ENCODE measurements at places on chromosomes 3 and 15. TPM values are rescaled to one million over a fixed set of nuclear protein-coding genes. Genes with fewer than 3 reads are reported as not detected.
A peak's percentile ranks its signal among the peaks of the same experiment; 100 is the strongest.

The SCN11A gene
- total RNA-seq, result not detected

The CFAP161 gene
- not detected for total RNA-seq

The SCAANT1 gene
- total RNA-seq, result not detected

The DUOX2 gene
- not detected for total RNA-seq

The TEX55 gene
- total RNA-seq, result not detected

The ACP3 gene
- 5.6 TPM for total RNA-seq

DNA sequence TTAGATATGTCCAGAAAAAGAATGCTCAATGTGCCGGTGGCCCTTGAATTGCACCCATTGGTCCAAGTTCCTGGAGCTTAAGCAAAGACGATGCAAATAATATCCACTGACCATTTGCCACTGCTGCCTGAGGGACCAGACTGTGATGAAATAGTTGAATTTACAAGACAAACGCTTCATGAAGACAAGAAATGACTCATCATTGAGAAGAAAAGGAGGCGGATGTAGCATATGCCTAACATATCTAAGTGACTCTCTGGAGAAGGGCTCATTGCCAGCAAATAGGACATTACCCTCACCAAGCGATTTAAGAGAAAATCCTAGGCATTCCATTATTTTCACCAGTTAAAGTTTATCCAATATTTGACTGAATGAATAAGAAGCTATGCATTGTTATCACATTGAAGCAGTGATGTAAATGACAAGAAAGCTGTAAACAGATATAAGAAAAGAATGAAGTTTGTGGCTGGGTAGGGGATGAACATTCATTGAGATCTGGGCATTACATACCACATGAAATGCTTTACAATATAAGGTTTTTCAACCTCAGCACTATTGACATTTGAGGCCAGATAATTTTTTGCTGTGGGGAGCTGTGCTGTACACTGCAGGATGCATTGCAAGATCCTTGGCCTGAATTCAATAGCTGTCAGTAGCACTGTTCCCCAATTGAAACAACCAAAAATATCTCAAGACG lies 48.9 kb upstream of the CPNE4 start:
- no peak overlapping the region for H3K4me3 ChIP-seq
- H3K27me3 ChIP-seq, result no peaks in the 10 kb centered on the region
- H3K36me3 ChIP-seq, result no peaks in the 10 kb centered on the region
- H3K27ac ChIP-seq, result no peak overlapping the region
- DNase-seq, result no peak

DNA sequence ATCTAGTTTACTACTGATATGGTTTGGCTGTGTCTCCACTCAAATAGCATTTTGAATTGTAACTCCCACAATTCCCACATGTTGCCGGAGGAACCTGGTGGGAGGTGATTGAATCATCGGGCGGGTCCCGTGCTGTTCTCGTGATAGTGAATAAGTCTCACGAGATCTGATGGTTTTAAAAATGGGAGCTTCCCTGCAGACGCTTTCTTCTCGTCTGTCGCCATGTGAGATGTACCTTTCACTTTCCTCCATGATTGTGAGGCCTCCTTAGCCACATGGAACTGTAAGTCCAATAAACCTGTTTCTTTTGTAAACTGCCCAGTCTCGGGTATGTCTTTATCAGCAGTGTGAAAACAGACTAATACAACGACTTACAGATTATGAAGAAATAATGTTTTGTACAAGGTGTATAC lies 35.6 kb upstream of the PYDC2 start:
- DNase-seq, result no peak
- H3K36me3 ChIP-seq, result no peaks in the 10 kb centered on the region
- no peaks in the 10 kb centered on the region for H3K4me1 ChIP-seq
- H3K27me3 ChIP-seq, result no peaks in the 10 kb centered on the region
- no peak overlapping the region for H3K4me3 ChIP-seq

DNA sequence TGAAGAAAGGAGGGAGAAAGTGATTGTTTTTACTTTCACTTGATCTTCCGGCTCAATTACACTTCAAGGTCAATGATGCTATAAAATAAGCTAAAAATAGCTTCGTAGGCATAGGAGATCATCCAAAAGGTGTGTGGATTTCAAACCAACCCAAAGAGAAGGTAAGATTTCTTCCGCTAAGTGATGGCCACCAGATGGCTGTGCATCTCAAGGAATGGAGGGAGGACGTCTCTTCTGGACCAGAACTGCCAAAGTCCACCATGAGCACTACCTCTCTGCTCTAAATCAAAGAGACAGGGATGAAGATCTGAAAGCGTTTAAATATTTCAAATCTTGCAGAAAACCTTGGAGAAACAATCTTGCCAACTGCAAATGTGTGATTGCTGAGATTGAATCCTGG lies 199.1 kb upstream of the ZPLD1 start:
- no peaks in the 10 kb centered on the region for H3K27me3 ChIP-seq
- H3K4me3 ChIP-seq, result no peak overlapping the region
- DNase-seq, result no peak
- no peaks in the 10 kb centered on the region for H3K36me3 ChIP-seq
- H3K27ac ChIP-seq, result no peak overlapping the region
- H3K4me1 ChIP-seq, result no peaks in the 10 kb centered on the region

- no peaks in the 10 kb centered on the region for H3K27me3 ChIP-seq
- no peak overlapping the region for H3K27ac ChIP-seq
- H3K4me3 ChIP-seq, result no peak overlapping the region
These were observed 64.5 kb upstream of the KLF13 start for GRCh38 chr15:31262143-31262530.

DNA sequence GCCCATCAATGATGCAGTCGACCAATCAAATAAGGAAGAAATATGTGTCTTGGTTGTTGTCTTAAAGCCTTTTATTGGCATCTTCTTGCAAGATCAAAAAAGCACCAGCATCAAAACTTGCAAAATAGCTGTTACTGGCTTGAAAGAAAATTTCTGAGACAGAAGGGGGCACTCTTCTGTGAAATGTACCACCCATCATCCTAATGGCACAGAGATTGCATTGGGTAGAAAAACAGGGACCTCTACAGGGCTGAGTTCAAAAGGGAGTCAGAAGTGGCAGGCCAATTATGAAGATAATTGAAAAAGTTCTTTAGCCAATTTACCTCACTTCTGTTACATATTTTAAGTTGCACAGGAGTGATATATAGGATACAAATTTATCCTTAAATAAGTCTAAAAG lies 122.3 kb upstream of the GPR149 start:
- no peaks in the 10 kb centered on the region for H3K36me3 ChIP-seq
- H3K4me1 ChIP-seq, result no peaks in the 10 kb centered on the region
- no peaks in the 10 kb centered on the region for H3K27me3 ChIP-seq

GRCh38 chr3:5583920-5584319 lies 396.4 kb downstream of the EDEM1 start:
- H3K27me3 ChIP-seq, result no peaks in the 10 kb centered on the region
- no peak for DNase-seq
- no peak overlapping the region for H3K27ac ChIP-seq

GRCh38 chr3:160105907-160106584 lies 117.4 kb downstream of the IL12A start:
- no peaks in the 10 kb centered on the region for H3K27me3 ChIP-seq
- no peaks in the 10 kb centered on the region for H3K36me3 ChIP-seq
- no peak overlapping the region for H3K4me3 ChIP-seq
- DNase-seq, result no peak
- H3K4me1 ChIP-seq, result no peaks in the 10 kb centered on the region
- no peak overlapping the region for H3K27ac ChIP-seq

DNA sequence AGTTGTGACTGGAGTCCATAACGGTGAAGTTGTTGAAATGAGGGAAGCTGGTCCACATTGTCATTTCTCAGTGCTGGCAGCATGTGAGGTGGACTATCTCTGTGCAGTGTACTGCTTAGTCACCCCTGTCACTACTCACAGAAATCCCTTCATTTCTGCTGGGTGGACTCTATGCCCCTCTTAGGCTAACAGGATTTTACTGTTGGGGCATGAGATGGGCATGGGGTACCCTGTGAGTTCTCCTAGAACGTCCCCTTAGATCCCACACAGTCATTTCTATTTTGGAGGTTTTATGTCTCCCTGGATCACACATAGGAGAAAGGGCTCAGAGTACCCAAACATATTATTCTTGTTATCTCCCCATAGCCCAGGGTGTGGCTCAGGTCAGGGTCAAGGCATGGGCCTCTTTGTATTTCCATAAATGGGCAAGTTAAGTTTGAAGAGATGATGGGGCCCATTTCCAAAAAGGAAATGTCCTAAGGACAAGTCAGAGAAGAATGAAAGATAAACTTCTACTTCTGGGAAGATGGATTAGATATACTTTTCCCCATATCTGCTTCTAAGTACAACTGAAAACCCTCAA lies 15.2 kb downstream of the P2RY1 start:
- DNase-seq, result no peak
- H3K27me3 ChIP-seq, result no peaks in the 10 kb centered on the region
- no peaks in the 10 kb centered on the region for H3K36me3 ChIP-seq
- H3K27ac ChIP-seq, result no peak overlapping the region

DNA sequence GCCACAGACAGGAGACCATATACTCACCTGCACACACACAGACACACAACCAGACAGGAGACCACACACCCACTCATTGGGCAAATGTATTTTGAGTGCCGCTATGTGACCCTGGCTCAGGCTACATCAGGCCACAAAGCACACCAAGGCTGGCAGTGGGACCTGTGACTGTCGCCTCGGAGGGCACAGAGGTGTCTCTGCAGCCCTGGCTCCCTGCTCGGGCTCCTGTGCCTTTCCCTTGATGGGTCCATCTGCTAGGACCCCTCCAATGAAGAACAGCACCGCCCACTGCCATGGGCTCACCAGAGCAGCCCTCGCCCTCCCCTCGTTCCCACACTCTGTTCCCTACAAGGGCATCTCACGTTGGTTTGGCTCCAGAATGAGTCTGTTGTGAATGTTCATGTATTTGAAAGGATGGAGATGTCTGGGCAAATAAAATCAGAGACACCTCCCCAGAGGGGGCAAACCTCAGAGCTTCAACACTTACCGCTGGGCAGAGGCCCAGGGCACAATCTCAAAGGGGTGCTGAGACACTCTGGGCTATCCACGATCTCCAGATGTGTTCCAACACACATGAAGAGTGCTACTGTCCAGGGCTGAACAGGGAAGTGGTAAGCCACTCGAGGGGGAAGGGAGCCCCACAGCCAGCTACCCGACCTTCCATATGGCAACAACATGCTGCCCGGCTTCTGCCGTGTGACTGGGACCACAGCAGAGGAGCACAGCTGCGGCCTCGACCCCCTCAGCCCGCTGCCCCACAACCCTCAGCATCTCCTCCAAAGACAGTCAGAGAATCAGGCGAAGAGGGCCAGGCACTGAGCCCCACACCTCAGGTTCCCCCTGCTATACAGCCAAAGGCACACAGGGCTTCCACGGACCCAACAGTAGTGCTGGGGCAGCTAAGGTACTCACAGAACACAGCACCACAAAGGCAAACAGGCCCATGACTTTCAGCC lies 74.9 kb downstream of the OCA2 start:
- no peak overlapping the region for H3K4me3 ChIP-seq
- H3K36me3 ChIP-seq, result no peaks in the 10 kb centered on the region
- DNase-seq, result no peak
- H3K4me1 ChIP-seq, result no peaks in the 10 kb centered on the region

DNA sequence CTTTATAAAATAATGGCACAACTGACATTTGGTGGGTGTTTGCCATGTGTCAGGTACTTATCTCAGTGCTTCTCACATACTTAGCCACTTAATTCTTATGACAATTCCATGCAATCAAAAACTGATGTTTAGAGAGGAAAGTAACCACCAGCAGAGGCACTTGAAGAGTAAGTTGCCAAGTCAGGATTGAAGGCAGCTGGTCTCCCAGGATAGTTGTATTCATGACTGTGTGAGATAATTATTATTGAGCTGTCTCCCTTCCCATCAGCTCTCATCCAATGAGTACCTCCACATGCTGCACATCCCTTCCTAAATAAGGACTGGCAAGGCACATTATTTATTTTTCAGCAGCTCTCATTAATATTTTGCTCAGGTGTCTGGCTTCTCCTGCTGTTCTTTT lies 4.8 kb downstream of the VEPH1 start:
- H3K27me3 ChIP-seq, result no peaks in the 10 kb centered on the region
- no peak for DNase-seq
- H3K4me3 ChIP-seq, result no peak overlapping the region
- no peak overlapping the region for H3K27ac ChIP-seq

- H3K27ac ChIP-seq, result no peak overlapping the region
- H3K4me1 ChIP-seq, result no peaks in the 10 kb centered on the region
- H3K36me3 ChIP-seq, result no peaks in the 10 kb centered on the region
These were observed 112.8 kb downstream of the C3orf38 start for GRCh38 chr3:88262527-88262926.

DNA sequence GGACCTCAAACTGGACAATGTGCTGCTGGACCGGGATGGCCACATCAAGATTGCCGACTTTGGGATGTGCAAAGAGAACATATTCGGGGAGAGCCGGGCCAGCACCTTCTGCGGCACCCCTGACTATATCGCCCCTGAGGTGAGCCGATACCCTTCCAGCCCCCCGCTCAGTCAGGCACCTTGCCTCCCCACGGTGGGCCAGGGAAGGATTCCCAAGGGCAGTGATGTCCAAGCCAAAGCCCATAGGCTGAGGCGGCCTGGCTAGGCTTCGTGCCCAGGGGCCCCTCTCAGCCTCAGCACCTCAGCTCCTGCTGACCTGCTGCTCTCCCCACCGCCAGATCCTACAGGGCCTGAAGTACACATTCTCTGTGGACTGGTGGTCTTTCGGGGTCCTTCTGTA lies 27.7 kb downstream of the PRKCD start:
- H3K4me3 ChIP-seq, result no peak overlapping the region
- H3K4me1 ChIP-seq, result peaks cover 8% of the 10 kb centered on the region
- no peak for DNase-seq

GRCh38 chr3:61060411-61060861 lies 190.8 kb downstream of the FHIT start:
- no peak overlapping the region for H3K27ac ChIP-seq
- no peak for DNase-seq
- no peak overlapping the region for H3K4me3 ChIP-seq
- no peaks in the 10 kb centered on the region for H3K4me1 ChIP-seq
- H3K27me3 ChIP-seq, result no peaks in the 10 kb centered on the region

DNA sequence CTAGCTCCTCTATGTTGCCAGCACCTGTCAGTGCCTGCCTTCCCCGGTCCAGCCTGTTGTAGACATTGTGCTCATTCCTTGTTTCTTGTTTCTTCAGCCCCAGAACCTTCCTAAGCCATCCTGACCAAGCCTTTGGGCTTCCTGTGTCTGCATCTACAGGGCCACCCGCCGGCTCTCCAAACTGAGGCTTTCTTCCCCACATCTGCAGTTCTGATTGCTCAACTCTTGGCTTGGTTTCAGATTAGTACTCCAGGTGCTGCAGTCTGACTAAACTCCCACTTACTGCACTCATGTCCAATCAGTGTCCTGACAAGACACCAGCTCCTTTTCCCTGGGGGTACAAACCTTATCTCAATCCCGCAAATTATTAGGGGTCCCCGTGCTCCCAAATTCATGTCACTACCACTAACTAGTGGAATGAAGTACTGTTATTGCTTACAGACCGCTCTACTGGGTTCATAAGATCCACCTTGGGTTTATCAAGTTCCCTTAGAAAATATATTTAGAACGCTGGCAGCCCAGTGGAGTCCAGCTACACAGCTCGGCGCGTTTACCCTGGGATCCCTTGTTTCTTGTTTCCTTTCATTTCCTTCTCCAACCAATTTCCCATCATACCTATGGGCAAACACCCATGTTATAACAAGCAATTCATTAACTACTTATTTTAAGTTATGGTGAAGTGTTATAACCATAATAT lies 114.2 kb upstream of the TJP1 start:
- no peaks in the 10 kb centered on the region for H3K27me3 ChIP-seq
- H3K4me1 ChIP-seq, result no peaks in the 10 kb centered on the region
- H3K36me3 ChIP-seq, result no peaks in the 10 kb centered on the region
- DNase-seq, result no peak
- no peak overlapping the region for H3K4me3 ChIP-seq

GRCh38 chr15:50181969-50182218 lies at the start of gene SLC27A2:
Gene SLC27A2 (plus strand): TSS chr15:50182196. CDS start chr15:50182428, 232 bp downstream.
- H3K27ac ChIP-seq, result no peak within 1 kb of the TSS
- H3K27me3 ChIP-seq, result no peaks in the 10 kb centered on the region
- peak within 1 kb of the TSS; percentile 72 for H3K4me3 ChIP-seq
- H3K4me1 ChIP-seq, result no peaks in the 10 kb centered on the region
